ENCODE measurements at places on chromosomes 2 and 18. TPM values are rescaled to one million over a fixed set of nuclear protein-coding genes. Genes with fewer than 3 reads are reported as not detected.

The PPIL3 gene
- 59.1 TPM for total RNA-seq

The FAM110C gene
- total RNA-seq, result not detected

The MEP1B gene
- total RNA-seq, result 0.35 TPM

The FOXI3 gene
- total RNA-seq, result not detected

The RAD51AP2 gene
- not detected for total RNA-seq

The FABP1 gene
- not detected for total RNA-seq

The IL1R2 gene
- 0.40 TPM for total RNA-seq

The TUBA4B gene
- not detected for total RNA-seq

The ATOH8 gene
- total RNA-seq, result not detected

The NEU2 gene
- not detected for total RNA-seq

The BBS5 gene
- 2.3 TPM for total RNA-seq

The TMEFF2 gene
- total RNA-seq, result not detected

The ACVR1C gene
- 0.73 TPM for total RNA-seq

The CIAO1 gene
- 84.4 TPM for total RNA-seq

The IMMT gene
- total RNA-seq, result 71.5 TPM

The C2orf80 gene
- not detected for total RNA-seq

The TMEM247 gene
- not detected for total RNA-seq

The TRPM8 gene
- total RNA-seq, result not detected

The GALNT3 gene
- 12.8 TPM for total RNA-seq

The ZDBF2 gene
- 16.0 TPM for total RNA-seq

The PSMA8 gene
- total RNA-seq, result 0.70 TPM

The PARD3B gene
- 4.0 TPM for total RNA-seq
